Foreskin melanocyte (primary cell): ENCODE measurements at places on chromosomes 7 and 10.

DNA sequence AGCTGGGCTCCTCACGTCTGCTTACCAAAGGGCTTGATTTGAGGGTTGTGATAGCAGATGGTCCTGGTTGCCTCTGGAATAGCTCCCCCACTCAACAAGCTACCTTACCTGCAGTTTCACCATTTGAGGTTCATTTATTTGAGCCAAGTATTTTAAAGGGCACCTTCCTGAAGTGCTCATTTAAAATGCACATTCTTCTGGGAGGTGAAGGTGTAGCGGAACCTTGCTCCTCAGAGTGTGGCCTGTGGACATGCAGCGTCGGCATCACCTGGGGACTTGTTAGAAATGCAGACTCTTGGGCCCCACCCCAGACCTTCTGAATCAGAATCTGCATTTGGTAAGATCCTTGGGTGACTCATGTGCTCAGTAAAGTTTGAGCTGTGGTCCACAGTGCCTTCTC is 2.3 kb downstream of the CDH23 start:
- DNase-seq, result no peak

DNA sequence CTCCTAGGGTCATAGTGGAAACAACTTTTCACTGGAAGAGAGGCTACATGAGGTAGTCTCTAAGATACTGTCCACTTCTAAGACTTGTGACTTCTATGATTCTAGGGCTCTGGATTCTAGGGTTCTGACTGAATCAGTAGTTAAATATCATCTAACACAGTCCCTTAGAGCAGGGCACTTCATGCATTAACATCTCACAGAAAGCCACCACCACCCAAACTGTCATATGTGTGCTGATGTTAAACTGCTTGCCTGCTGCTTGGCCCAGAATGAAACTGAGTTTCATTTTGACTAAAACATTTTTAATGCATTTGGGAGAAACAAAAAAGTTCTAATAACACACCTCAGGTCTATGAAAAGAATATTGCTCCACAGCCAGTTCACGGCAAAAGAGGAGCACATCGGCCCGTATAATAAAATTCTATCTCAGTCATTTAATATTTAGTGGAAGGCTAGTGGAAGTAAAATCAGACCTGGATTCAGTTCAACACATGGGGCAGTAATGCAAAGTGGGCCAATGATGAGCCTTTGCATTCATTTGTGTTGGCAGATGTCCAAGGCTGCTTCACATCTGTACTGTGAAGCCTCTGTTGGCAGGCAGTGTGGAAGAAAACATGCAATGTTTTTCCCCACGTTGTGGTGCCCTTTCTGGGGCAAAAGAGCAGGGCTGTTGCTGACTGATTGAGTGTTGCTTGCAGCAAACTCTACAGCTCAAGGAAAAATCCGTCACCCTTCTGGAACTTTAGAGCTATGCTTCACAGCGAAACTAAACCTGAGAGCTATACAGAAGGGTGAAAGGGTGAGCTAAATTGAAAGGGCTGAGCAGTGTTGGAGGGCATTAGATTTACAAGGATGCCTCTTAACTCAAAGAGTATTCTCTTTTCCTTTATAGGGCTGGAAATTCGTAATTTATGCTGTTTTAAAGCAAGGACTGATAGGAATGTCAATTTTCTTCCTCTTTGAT is 33.5 kb upstream of the AUTS2 start:
- DNase-seq, result peak; percentile 50

GRCh38 chr10:113557424-113557862 is 4.6 kb downstream of the HABP2 start:
- DNase-seq, result no peak

- DNase-seq, result peak; percentile 62
Observed at GRCh38 chr10:115092555-115093285, 445 bp upstream of the ATRNL1 start.

DNA sequence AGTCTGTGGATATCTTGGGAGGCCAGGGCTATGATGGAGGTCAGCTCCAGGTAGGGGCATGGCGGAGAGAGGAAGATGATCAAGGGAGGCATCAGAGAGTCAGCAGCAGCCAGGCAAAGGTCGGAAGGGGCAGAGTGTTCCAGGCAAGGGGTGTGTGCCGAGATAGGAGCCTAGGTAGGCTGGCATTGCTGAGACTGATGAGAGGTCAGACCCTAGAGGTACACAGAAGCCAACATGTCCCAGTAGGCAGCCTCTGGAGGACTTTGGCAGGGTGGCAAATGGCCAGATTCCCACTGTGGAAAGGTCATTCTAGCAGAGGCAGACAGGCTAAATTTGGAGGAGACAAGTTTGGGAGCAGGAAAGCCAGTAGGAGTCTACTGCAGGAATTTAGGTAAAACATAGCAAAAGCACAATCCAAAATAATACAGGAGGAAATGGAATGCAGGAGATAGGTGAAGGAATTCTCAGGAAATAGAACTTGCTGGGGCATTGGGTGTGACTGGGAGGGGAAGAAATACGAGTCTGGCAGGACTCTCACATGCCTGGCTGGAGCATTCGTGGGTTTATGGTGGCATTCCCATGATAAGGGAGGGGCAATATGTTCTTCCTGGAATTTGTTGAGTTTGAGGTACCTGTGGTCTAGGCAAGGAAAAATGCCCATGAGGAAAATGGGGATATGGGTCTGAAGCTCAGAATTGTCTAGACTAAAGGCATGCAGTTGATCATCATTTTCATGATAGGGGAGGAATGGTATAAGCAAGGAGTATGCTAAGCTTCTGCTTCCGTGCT is 25.7 kb downstream of the TMEM176A start:
- DNase-seq, result no peak

DNA sequence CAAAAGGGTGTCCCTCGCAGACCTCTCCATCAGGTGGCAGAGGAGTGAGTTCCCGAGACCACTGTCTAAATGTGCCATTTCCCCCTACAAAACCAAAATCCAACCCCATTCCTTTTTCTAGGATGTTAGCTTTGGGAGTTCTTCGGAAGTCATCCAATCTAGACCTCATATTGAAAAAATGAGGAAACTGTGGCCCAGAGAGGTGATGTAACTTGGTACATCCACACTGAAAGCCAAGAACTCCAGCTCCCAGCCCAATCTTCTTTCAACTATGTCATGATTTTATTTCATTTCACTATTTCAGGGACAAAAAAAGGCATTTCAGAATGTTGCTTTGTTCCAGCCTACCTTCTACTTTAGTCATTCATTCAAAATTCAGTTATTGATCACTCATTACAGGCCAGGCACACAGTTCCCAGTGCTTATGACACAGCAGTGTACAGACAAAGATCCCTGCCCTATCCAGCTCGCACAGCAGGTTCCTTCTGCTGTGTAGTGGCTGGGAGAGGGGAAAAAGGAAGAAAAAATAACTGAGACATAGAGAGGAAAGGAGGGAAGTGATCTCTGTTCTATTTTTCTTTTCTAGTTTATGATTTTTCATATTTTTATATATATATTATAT is 35.8 kb downstream of the SCRN1 start:
- DNase-seq, result no peak

- DNase-seq, result peak; percentile 4
Observed at GRCh38 chr10:65234261-65234660, 1691.6 kb upstream of the LRRTM3 start.

DNA sequence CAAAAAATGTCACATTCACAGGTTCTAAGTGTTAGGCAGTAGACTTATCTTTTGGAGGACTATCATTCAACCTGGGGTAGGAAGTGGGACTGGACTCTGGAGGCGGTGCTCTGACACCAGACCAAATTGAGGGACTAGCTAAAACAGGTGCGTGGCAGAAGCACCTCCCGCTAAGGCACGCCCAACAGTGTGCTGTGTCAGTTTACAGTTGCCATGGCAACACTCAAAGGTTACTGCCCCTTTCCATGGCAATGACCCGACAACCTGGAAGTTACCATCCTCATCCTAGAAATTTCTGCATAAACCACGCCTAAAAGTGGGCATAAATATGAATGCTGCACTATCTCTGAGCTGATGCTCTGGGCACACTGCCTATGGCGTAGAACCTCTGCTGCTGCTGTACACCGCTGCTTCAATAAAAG is 14.0 kb upstream of the BLNK start:
- DNase-seq, result no peak

DNA sequence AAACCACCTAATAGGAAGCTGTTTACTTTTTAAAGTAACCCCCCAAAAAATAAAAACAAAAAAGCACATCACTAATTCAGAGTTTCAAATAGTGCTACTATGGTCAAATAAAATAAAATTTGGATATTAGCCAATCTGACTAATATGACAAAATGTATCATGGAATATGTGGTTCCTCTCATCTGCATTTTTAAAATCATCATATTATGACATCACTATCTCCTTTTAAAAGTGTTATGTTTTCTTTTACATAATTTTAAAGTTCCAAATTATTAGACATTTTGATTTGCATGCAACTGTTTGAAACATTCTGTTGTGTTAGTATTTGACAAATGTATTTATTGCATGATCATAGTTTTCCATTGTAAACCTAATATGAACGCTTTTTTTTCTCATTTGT is 110.4 kb downstream of the AASS start:
- DNase-seq, result no peak

DNA sequence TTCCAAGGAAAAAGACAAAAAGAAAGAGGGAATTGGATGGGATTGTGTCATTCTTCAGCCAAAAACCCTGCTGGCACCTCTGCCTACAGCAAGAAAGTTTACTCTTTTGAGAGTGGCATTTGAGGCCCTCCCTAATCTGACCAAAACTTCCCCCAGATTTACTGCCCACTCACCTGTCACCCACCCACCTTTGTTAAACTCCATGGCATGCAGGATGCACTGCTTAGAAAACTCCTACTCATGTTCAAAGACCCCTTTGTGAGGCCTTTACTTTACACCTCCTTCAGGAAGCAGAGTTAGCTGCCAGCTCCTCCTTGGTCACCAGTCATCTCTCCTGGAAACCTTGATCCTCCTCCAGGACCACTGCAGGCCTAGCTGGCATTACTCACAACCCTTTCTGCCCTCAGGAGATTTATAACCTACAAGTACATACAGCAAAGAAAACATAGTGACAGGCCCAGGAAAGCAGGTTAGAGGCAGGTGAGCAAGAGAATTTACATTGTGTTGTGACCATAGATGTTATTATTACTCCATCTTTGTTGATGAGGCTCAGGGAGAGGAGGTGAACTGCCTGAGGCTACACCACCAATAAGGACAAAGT is 10.3 kb upstream of the PLAC9 start:
- no peak for DNase-seq

DNA sequence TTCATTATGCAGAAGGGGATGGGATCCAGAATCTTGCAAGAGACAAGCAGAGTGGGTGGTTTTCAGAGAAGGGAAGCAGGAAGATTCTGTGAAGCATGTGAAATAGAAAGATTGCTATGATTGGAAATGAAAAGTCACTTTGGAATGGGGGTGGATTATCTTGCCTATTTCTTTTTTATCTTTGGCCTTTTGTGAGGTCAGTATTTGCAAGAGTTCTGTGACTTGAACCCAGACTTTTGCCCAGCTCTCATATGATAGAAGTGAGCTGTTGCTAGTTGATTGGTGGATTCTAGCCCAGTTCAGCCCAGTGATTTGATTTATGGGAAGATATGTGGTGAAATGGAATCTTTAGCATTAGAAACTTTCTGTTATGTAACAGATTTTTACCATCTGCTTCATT is 17.1 kb downstream of the ENTPD7 start:
- no peak for DNase-seq

- no peak for DNase-seq
Observed at GRCh38 chr10:122279725-122280141, 8.6 kb downstream of the BTBD16 start.

DNA sequence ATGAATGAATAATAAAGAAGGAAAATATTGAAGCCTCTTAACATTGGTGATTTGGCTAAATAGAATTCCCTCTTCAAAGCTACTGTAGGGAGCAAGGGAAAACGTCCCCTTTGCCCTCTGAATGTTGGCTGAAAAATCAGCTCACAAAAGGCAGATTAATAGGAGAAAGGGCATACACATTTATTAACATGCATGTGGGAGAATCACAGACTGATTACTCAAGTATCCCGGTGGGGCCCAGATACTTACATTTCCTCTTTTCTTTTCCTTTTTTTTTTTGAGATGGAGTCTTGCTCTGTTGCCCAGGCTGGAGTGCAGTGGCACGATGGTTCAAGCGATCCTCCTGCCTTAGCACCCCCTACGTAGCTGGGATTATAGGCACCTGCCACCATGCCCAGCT is 68.5 kb downstream of the HK1 start:
- DNase-seq, result no peak

- DNase-seq, result no peak
Observed at GRCh38 chr10:31618541-31619291, 299.7 kb downstream of the ZEB1 start.

DNA sequence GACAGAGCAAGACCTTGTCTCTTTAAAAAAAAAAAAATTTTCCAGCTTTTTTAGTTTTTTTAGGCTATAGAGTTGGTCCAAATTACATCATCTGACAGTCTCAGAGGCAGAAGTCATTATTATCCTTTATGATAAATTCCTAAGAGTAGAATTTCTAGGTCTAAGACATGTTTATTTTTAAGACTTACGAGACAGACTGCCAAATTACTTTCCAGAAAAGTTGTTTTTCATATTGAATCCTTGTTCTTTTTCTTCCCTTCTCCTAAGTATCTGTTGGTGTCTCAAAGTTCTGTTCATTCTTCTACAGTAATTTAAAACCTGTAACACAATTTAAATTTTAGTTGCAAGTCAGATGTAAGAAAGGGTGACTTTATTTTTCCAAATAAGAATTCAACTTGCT is 421.4 kb downstream of the GALNT17 start:
- DNase-seq, result no peak

GRCh38 chr7:150983893-150984368 is 5.8 kb upstream of the KCNH2 start:
- DNase-seq, result no peak

- no peak for DNase-seq
Observed at GRCh38 chr10:77208684-77209256, 428.8 kb downstream of the KCNMA1 start.

GRCh38 chr10:73506491-73506890 is 10.7 kb upstream of the PPP3CB start:
- DNase-seq, result no peak

DNA sequence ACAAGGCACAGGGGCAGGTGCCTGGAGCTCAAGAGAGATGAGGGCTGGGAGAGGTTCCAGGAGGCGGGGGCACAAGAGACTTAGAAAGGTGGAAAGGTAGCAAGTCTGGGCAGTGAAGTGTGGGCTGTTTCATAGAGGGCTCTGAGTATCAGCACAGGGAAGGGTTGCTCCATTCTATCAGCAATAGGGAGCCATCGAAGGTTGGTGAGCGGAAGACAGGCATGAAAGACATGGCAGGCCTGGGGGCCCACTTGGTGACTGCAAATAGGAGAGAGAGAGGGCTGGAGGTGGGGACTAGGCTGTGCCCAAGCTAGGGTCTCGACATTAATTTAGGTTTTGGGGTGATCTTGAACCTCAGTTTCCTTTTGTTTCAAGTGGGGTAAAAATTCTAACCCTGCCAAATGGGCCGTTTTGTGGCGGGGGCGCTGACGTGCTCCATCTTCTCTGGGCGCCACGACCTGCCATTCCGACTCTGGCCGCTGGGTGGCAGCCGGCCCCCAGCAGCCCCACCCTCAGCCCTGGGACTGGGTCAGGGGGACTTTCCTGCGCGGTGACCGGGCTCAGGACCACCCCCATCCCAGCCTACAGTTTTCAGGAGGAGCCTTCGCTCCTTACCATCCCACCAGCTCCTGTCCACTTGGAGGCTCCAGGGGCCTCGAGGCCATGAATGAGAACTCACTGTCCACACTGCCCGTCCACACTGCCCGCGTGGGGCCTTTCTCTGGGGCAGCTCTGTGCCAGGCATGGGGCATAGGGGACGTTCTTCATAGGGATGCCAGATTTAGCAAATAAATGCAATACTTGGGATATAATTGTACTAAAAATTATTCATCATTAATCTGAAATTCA is 37.2 kb upstream of the PCBD1 start:
- DNase-seq, result no peak

- DNase-seq, result no peak
Observed at GRCh38 chr7:50943482-50943881, 160.8 kb upstream of the GRB10 start.
